ENCODE measurements at places on chromosomes 5 and 9.

DNA sequence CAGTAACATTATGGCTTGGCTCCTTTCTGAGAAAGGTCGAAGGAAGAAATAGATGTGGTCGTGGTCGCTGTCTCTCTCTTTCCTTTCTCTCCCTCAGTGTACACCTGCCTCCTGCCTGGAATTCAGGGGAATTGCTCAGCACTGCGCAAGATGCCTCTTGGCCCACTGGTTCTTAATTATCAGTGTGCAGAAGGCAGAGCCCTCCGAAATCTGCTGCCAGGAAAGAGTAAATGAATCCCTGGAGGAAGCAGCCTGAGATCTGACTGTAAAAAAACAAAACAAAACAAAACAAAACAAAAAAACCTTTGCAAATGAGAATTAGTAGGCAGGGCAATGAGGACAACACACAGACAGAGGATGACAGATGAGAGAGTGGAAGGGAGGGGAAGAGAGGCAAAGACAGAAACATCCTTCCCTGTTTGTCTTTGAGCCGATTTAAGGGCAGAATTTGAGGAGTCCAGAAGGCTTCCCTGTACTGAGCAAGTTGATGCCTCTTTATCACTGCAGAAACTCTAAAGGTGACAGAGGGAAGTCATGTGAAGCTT, 113.8 kb upstream of the PUM3 start:
- DNase-seq, result no peak

- DNase-seq, result no peak
These were observed 382.6 kb upstream of the DAP start for GRCh38 chr5:11143456-11144267.

- DNase-seq, result no peak
These were observed 47.9 kb upstream of the SLC25A51 start for GRCh38 chr9:37951671-37952449.

DNA sequence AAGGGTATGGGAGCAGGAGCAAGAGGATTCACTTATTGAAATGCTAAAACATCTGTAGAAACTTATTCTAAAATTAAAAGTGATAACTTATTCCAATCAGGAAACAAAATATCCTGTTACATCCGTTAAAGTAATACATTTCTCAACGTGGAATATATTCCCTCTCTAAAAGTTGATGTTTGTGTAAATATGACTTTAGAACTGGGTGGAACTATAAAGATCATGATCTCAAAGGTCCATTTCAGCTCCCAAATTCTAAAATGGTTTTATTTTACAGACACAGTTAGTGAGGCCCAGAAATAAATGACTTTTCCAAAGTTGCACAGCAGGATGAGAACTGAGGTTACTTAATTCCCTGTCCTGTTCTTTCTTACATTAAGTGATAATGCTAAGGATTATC, 21.1 kb downstream of the ISOC1 start:
- DNase-seq, result no peak

DNA sequence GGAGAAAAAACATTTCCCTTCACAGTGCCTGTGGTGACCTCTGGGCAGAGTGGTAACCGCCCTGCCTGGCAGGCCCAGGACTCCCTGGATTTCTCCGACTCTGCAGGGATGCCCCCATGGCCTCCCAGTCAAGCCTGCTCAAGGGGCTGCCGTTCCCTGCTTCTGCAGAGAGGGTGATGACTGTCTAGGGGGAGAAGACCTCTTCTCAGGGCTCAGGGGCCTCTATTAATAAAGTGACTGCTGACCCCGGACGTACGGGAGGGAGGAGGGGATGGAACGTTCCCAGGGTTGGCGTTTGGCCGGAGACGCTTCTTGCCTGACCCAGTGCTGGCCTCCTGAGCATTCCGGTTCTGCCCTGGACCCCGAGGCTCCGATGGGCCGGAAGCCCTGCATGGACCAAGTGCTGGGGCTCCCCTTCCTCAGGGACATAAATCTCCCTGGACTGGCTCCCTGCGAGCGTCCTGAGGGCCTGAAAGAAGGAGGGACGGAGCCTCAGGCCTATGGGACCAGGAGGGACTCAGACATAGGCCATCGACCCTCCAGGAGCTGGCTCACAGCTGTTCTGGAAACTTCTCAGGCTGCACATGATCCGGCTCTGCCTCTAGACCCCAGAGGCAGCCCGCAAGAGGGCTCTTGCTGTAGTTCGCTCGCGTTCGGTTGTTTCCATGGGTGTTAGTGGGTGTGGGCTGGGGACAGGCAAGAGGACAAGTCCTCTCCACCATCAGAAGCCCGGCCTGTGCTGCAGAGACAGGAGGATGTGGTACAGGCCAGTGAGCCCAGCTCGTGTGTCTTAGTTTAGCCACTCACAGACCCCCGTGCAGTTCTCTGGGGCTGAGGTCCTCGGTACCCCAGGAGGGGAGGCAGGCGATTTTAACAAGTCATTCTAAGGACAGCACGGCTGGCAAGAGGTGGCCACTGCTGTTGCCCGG, 8.1 kb upstream of the RNU6ATAC start:
- DNase-seq, result no peak

DNA sequence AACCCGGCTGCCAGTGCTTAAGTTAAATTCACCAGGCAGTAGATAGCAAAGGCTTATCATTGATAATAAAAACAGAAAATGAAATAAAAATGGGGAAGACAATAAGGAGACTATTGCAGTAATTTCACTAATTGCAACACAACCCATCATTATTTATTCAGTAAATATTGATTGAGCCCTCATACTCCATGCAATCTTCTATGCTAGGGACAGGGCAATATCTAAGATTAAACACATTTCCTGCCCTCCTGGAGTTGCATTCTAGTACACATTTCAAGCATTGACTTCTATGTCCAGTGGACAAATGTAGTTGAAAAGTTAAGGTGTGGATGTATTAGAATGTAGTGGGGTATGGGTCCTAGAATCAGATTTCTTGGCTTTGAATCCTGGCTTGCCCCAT, 12.8 kb downstream of the MEGF10 start:
- no peak for DNase-seq

- no peak for DNase-seq
These were observed 64.6 kb downstream of the EHMT1 start for GRCh38 chr9:137683262-137683864.

- no peak for DNase-seq
These were observed 38.2 kb downstream of the SLC9A3 start for GRCh38 chr5:485946-486491.

- DNase-seq, result no peak
These were observed 30.0 kb upstream of the NREP start for GRCh38 chr5:111787006-111787405.

- no peak for DNase-seq
These were observed 107.2 kb downstream of the UBE2R2 start for GRCh38 chr9:33923998-33924701.

DNA sequence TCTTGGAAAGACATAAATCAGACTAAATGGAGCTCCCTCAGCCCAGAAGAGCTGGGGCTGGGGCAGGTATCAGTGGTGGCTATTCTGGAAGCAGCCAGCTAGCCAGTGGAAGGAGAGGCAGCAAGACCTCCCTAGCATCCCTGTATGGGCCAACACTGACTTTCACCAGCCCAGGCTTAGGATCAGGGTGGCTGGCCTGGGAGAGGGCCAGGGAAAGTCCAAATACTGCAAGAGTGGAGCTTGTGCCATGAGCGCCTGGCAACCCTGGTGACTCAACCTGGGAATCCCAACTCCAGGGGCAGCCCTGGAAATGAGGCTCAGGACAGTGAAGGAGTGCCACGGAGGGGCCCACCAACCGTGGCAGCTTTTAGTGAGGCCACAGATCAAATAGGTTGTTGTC, 7.6 kb upstream of the IRF1 start:
- DNase-seq, result no peak

DNA sequence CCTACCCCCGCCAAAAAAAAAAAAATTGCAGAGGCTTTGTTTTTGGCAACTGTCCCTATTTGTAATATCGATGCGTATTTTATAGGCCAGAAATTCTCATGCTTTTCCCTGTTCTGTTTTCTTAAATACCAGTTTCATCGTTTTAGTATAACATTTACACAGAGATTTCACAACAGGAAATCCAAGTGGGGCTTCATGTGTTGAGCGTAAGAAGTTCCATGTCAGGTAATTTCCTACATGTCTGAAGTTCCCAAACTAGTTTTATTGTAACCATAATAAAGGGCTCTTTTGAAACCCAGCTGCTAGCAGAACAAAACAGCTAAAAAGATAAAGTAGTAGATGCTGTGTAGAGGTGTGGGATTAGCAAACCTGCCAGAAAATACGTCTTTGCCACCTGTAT, 4.2 kb downstream of the SMC5 start:
- DNase-seq, result no peak

- DNase-seq, result no peak
These were observed 146.4 kb upstream of the ZNF366 start for GRCh38 chr5:72653586-72653985.

DNA sequence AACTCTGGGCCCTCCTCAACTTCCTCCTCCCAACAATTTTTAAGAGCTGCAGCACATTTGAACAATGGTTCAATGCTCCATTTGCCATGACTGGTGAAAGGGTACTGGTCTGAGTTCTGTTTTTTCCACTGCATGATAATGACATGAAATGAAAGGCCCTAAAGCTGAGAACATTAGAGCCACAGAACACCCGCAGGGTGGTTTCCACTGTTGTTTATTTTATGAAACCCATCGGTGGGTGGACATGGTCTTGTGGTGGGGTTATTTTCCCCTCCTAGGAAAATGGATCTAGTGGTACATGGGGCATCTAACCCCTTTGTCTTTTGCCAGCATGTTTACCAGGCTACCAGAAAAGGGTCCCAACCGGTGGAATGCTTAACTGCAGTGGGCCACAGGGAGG, 71.8 kb downstream of the SMARCA2 start:
- no peak for DNase-seq

DNA sequence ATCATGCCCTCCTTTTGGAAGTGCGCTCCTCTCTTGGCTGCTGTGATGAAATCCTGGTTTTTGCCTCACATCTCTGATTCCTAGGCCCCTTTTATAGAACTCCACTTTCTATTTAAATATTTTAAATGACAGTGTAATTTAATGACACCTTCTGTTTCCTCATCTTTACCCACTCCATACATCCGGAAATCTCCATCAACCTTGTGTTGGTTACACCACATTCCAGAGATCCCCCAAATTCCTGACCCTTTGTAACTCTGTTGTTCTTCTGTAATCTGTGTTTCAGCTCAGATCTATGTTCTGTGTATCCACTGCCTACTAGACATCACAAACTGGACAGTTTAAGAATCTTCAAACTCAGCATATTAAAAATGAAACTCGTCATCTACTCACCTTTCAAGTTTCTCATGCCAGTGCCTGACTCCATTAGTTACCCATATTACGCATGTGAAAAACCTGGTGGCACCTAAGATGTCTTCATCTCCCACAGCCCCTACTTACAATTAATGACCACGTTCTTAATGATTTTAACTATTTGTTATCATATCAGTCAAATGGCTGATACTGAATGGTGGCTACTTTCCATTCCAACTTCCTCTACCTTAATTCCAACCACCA, 25.1 kb downstream of the PARP8 start:
- no peak for DNase-seq

DNA sequence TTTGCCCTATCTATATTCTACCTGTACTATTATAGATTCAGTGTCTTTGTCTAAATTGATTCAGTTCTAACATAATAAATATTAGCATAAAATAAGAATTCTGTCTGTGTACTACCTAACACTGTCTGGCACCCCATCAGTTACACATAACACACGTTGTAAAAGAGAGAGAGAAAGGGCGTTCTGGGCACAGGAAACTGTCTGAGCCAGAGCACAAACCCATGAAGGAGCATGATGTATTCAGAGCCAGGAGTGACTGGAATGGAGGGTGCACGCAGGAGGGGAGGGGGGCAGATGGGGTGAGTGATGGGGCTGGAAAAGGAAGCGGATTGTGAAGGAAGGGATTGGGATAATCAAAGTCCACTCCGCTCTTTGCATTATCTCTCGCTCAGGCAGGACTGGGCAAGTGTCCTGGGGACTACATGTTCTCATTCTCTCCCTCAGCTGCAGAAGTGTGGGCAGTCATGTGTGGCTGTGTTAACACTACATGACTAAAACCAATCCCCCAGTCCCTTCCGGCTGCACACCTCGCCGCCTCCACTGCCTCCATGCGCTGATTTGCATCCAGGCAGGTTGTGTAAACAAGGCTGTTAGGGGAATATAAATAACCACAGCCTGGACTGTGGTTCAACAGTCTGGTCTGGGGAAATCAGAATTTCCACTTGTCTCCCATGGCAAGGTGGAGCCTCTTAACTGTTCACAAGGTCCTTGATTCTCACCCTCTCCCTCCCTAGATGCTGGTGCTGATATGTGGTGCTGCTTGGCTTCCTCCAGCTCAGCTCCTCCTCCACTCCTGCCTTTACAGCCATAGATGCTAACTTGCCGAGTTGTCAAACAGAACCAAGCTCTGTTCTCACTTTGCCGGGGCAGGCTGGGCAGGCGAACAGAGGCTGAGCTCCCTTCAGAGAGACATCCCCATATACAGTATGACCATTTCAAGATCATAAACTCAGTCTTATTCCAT, 367.5 kb upstream of the BRINP1 start:
- no peak for DNase-seq

- DNase-seq, result no peak
These were observed 15.8 kb upstream of the GLIPR2 start for GRCh38 chr9:36120705-36121104.

- DNase-seq, result no peak
These were observed 14.7 kb downstream of the MPDZ start for GRCh38 chr9:13264788-13265187.

DNA sequence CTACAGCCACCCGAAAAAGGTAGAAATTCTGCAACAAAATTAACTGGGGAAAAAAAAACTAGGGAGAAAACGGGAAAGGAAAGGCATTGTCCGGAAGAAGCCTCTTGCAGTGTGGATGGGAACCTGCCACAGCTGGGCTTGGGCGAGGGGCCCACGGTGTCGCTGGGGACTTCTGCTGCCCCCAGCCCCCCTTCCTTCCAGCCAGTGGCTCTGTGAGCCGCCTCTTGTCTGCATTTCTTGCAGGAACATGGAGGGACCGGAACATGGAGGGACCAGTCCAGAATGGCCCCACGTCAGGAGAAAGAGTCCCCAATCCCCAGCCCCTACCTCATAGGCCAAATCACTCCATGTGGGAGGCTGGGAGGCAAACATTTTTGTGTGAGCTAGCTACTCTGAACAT, 36.9 kb upstream of the EXOC3 start:
- DNase-seq, result no peak

- DNase-seq, result peak; percentile 38
These were observed 42.6 kb upstream of the APC start for GRCh38 chr5:112694853-112695709.

- no peak for DNase-seq
These were observed 25.6 kb downstream of the KCNN2 start for GRCh38 chr5:114387433-114387832.

GRCh38 chr5:158746979-158747378, 352.7 kb downstream of the EBF1 start:
- DNase-seq, result no peak

GRCh38 chr9:114178756-114179450, 23.6 kb downstream of the COL27A1 start:
- DNase-seq, result no peak
